ENCODE measurements at places on chromosomes 6 and 20.

GRCh38 chr6:143745166-143746133 lies 67.7 kb downstream of the PHACTR2 start:
- DNase-seq: no peak

DNA sequence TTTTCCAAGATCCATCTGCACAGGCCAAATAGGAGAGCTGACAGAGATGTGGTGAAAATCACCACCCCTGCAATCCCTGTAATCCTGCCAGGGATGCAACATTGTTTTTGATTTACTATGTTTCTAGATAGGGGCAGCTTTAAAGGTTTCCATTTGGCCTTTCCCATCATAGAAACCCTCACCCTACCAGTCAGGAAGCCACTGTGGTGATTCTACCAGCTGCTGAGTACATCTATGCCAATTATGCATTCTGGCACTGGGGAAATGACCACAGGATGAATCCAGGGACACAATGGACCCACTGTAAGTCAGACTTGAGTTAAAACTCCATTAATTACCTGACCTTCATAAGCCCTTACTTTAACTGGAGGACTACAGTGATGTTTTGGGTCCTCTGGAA lies 130.4 kb downstream of the TNFRSF21 start:
- no peak for DNase-seq

DNA sequence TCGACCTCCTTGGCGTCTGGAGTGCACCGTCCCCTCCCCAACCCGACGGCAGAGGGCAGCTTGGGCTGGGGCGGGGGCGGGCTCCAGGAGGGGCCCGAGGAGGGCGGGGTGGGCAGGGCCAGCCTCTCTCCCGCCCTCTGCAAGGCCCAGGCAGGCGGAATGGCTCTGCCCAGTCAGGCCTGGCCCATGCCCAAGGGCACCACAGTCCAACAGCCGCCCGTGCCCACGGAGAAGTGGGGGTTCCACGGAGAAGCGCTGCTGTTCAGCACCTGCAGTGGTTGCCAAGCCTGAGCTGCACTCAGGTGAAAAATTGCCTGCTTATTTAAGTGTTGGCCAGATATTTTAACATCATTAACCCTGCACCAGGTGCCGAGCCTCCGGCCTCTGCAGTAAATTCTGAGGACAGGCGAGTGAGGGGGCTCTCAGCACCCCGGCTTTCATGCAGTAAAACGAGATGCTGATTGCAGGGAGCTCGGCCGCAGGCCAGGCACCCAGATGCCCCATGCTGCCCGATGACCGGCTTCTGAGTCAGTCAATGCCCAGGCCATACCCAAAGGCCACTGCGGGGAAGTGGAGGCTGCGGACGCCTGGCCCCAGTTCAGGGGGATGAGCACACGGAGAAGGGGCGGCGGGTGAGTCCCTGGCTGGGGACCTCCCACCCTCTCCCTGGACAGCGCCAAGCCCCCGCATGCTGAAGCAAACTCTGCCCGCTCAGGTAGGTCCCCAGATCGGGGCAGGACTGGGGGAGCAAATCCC lies at the start of gene SRMS:
Gene SRMS (minus strand): TSS at position 25 of the 756 bp plus-strand sequence. CDS start 286 bp downstream, outside the sequence.
- DNase-seq: no peak

GRCh38 chr6:43186706-43187105 lies 4.7 kb downstream of the CUL9 start:
- no peak for DNase-seq

DNA sequence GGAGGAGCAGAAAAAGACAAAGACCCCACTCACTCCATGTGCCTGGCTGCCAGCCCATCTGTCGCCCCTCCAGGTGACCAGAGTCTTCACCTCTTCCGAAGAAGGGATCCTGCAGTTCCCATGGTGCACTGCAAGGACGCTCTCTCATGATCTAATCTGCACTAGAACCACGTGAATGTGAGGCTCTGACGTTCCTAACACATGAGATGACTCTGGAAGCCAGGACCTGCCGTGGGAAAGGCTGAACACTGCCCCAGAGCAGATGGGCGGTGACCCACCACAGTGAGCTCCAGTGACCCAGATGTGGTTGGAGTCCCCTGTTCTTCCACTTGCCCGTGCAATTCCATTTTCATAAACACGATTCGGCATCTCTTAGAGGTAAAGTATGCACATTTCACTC lies 39.6 kb upstream of the PDE10A start:
- DNase-seq: no peak

GRCh38 chr20:31704225-31705119 lies 18.2 kb downstream of the BCL2L1 start:
- no peak for DNase-seq

- DNase-seq: no peak
Measured at GRCh38 chr6:11161031-11161956, 49.8 kb upstream of the ERVFRD-1 start.

- DNase-seq: no peak
Measured at GRCh38 chr6:144535630-144536029, 250.5 kb downstream of the UTRN start.

GRCh38 chr6:38713812-38714211 lies 1.3 kb upstream of the DNAH8 start:
- DNase-seq: peak; percentile 48

- no peak for DNase-seq
Measured at GRCh38 chr6:39422238-39422637, 99.7 kb upstream of the KCNK16 start.

GRCh38 chr6:35176301-35177024 lies 35.3 kb upstream of the TCP11 start:
- no peak for DNase-seq

DNA sequence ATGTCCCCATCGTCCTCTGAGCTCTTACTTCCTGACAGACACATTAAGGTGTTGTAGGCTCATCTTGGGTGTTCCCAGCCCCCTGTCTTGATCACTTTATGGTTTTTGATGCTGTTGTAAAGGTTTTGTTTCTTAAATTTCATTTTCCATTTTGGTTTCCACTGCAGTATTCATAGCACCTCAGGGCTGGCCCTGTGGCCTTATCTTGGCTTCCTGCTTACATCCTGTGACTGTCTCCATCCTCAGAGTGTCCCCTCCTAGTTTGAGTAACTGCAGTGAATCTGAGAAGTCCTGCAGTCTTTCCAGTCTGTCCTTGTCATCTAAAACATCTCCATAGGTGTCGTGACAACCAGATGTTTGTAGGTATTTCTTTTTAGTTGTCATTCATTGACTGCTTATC lies 50.9 kb downstream of the JARID2 start:
- no peak for DNase-seq

DNA sequence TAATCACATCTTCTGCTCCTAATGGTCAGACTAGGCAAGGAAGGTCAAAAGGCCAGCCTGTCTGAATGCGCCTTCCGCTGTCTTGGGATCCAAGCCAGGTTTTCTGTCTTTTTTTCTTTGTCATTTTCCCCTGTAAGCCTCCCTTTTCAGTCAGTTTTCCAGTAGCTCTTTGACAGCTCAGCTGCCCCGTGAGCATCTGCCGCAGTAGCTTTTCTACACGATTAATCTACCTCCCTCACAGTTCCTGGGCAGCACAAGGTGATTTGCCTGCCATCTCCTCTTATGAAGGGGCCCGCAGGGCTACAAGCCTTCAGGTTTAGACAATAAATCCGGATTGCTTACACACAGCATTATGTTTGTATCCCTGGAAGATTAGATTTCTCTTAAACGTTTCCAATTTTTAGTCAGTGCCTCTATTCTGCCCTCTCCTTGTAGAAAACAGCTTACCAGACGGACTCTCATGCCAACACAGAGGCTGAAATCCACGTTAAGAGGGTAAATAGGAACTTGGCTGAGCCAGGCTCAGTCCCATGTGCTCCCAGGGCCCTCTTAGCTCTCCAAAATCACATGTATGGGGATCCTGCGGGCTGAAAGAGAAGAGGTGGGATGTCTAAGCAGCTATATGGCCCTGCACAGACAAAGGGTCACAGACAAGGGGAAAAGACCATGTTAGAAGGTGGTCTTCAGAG lies 77.2 kb downstream of the LY86 start:
- no peak for DNase-seq

DNA sequence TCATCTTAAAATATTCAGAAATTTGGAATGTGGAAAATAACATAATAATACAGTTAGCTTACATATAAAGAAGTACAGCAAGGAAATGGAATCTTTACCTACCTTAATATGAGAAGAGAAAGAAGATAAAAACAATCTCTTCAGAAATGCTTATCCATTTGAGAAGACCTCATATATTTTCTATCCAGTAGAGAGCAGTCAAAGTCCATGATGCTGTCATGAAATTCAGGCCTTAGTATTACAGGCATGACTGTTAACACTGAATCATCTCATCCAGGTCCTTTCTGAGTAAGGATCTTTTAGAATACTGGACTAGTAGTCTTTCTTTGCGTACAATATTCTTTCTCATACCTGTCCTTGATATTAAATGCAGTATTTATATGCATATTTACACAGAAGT lies 713.4 kb downstream of the CD109 start:
- DNase-seq: no peak

DNA sequence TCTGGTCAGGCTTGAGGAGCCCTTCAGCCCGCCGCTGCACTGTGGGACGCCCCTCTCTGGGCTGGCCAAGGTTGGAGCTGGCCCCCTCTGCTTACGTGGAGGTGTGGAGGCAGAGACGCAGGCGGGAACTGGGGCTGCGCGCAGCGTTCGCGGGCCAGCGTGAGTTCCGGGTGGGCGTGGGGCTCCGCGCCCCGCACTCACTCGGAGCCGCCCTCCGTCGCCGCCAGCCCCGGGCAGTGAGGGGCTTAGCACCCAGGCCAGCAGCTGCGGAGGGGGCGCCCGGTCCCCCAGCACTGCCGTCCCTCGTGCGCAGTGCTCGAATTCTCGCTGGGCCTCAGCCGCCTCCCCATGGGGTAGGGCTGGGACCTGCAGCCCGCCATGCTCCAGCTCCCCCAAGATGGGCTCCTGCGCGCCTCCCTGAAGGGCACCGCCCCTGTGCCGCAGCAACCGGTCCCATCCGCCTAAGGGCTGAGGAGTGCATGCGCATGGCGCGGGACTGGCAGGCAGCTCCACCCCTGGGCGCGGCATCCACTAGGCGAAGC lies 695.9 kb downstream of the EPHA7 start:
- DNase-seq: no peak

GRCh38 chr20:51680067-51680749 lies 88.0 kb downstream of the ATP9A start:
- no peak for DNase-seq

GRCh38 chr20:50335105-50335504 lies 144.5 kb downstream of the CEBPB start:
- DNase-seq: no peak

GRCh38 chr20:45305262-45305661 lies 1.4 kb upstream of the RBPJL start:
- no peak for DNase-seq

- no peak for DNase-seq
Measured at GRCh38 chr6:137541534-137542063, 47.4 kb upstream of the OLIG3 start.

DNA sequence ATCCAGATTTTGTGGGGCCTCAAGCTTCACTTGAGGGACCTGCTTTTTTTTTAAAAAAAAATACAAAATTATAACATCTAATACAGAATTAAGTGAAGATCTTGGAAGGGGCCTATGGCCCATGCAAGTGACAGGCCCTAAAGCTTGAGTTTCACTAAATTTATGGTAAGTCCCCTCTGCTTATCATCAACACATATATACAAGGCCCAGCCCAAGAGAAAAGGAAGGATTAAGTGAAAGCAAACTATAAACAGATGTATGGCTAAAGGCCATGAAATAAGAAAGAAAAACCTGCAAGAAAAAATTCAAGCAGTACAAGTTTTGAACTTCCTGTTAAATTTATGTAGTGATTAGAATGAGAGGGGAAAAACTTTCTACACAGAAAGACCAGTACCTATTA lies 86.8 kb downstream of the CDC40 start:
- DNase-seq: no peak

DNA sequence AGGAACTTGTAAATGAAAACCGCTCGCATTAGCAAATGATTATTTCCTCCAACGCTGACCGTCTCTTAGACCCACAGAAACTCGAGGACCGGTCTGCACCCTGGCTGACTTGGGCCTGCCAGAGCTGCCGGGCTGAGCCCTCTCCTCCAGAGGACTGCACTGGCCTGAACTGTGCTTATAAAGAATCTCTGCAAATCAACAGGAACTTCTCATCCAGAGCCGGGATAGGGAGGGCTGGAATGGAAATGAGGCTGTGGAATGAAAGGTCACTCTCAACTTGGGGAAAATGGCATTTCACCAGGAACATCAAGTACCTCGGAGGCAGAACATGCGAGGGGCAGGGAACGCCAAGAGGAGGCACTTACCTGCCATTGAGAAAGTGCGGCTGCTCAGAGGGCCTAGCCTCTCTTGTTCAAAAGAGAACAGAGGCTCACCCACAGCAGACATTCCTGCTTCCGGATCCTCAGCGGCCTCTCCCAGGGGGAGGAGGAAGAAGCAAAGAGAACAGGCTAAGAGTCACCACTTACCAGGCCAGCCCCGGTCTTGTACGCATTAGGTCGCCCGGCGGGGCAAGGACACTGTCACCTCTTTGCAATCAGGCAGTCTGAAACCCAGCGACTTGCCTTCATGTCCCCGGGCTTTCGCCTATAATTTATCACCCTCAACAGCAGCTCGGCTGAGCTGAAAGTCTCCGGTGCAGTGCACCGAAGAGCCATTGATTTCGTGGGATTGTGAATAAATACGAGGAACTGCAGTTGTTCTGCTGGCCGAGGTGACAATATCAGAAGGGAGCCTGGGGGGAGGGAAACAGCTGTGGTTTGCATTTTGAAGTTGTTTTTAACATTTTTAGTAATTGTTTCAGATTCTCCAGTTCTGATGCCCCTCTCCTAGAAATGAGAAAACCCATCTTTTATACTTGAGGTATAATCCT lies 37.6 kb downstream of the ZMYND8 start:
- no peak for DNase-seq

DNA sequence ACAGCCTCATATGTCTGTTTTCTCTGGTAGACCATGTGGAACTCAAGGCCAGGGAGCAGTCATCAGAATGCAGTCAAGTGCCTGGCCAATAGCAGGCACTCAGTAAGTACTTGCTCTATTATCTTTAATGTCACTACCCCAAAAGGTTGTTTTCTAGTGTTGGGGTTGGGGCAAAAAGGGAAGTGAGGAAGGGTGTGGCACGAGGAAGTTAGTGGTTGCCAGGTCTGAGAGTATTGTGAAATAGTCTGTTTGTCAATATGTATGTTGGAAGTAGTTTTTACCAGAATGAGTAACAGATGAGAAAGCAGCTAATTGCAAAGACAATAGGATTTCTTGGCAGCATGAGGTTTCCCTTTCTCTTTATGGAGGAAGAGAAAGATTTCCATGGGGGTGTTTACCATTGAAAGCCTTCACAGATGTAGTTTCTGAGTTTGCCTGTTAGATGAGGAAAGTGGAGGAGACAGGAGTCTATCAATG lies 59.5 kb upstream of the ARMH2 start:
- peak; percentile 22 for DNase-seq

- no peak for DNase-seq
Measured at GRCh38 chr20:38181971-38182370, 16.9 kb upstream of the TGM2 start.

All from activated CD8-positive, alpha-beta memory T cell treated with anti-CD3 and anti-CD28 coated beads, Interleukin-2, amount 50 U/mL, for 4 hours (primary cell).